Stimulated activated CD4-positive, alpha-beta T cell treated with anti-CD3 and anti-CD28 coated beads, Interleukin-2, amount 100 ng/mL, for 24 hours (primary cell): ENCODE measurements at places on chromosomes 4 and X.
A peak's percentile ranks its signal among the peaks of the same experiment; 100 is the strongest.

GRCh38 chr4:10181745-10182445 is 65.3 kb upstream of the WDR1 start:
- no peak for DNase-seq

DNA sequence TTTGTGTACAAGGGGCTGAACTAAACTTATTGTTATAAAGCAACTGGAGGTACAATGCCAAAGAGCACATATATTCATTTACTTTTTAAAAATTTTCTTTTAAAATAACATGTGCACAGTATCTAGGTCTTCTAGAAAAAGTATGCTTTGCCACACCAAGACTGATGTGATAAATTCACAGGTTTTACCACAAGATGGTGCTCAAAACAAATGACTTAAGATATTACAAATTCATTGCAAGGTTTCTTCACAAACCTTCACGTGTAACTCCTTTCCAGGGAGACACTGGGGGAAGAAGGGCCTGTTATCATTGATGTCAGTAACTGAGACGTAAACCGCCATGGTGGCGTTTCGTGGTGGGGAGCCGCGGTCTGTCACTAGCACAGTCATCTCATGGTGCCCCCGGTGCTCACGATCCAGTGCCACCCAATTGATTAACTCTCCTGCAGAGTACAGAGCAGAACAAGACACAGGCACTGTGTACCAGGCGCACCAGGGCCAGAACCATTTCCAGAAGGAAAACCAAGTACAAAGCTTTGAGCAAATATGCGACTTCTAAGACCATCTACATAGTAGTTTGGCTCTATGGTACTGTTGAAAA is 162.2 kb downstream of the DCHS2 start:
- DNase-seq: no peak

GRCh38 chrX:74510401-74510800 is 89.1 kb downstream of the SLC16A2 start:
- no peak for DNase-seq

DNA sequence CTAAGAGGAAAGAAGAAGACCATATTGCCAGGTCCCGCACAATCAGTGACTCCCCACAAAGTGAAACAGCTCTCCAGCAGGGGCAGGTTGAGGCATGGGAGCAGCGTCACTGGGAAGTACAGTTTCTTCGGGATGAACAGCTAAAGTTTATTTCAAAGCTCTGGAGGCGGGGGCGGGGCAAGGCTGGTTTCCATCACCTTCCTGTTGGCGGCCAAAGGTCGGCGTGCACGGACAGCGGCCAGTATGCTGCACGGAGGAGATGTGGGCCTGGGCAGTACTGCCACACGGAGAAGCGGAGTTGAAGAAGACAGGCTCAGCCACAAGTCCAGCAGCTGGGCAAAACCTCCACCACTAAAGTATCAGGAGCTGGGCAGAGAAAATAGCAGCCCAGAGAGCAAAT is 951 bp upstream of the ZNF518B start:
- no peak for DNase-seq

DNA sequence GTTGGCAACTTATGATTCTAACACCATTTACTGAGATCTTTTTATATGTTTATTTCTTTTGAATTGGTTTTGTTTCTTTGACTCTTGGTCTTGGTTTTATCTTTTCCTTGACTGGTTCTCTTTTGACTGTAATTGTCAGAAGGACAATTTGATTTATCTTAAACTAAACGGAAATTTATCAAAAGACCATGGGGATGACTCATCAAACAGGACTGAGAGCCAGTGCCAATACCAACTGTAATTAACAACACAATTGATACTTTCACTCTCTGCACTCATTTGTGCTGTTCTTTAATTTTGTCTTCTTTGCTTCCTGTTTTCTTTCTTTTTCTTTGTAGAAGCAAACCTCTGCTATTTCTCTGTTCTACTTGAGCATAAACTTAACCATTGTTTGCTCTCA is 776.8 kb downstream of the CCSER1 start:
- DNase-seq: no peak

- DNase-seq: no peak
Measured at GRCh38 chr4:76194325-76194724, 19.3 kb downstream of the SCARB2 start.

DNA sequence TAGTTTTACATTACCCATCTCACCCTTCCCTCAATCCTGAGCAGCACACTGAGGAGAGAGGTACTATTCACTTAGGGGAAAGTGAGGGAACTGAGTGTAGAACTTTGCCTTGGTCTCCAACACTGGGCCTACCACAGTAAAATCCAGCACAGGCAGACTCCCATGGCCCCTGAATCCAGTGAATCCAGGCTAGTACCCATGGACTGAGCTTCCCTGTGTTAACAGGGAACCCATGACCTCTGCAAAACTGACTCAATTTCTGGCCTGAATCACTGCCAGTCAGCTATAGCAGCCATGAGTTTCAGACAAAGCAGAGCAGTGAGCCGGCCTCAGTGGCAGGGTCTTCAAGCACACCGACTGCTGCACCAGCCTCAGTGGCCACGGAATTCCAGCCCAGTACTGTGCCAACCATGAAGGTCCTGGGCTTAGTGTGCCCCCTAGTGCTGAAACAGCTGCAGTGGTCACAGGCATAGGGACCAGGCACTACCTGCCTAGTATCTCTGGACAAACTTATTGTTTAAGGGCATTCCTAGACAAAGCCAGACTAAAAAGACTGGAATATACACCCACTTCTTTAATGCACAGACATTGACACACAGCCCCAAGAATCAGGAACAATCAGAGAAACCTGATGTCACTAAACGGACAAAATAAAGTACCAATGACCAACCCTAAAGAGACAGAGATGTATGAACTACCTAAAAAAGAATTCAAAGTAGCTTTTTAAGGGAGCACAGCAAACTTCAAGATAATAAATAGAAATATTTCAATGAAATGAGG is 127.4 kb upstream of the RPL34 start:
- DNase-seq: peak; percentile 44

GRCh38 chr4:95167805-95168204 is 381.0 kb downstream of the UNC5C start:
- no peak for DNase-seq

- no peak for DNase-seq
Measured at GRCh38 chr4:145061318-145061920, 36.6 kb downstream of the ANAPC10 start.

GRCh38 chrX:57044245-57044644 is 48.9 kb upstream of the SPIN3 start:
- DNase-seq: no peak

- DNase-seq: no peak
Measured at GRCh38 chr4:1775731-1776500, 17.2 kb upstream of the FGFR3 start.

DNA sequence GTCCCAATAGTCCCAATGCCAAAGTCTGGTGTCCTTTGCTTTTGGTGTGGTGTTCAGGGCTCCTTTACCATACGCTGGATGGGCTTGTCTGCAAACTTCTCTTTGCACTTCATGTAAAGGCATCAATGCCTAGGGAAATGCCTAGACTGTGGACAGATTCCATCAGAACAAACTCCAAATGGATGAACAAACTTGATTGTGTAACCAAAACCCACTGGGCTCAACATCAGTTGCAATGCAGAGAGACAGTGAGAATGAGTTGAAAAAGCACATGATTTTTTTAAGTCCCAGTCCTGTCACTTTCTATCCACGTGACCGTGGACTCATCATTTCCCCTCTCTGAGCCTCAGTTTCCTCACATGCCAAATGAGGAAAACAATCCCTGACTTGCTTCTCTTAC is 4.9 kb downstream of the ATP1B4 start:
- DNase-seq: no peak

DNA sequence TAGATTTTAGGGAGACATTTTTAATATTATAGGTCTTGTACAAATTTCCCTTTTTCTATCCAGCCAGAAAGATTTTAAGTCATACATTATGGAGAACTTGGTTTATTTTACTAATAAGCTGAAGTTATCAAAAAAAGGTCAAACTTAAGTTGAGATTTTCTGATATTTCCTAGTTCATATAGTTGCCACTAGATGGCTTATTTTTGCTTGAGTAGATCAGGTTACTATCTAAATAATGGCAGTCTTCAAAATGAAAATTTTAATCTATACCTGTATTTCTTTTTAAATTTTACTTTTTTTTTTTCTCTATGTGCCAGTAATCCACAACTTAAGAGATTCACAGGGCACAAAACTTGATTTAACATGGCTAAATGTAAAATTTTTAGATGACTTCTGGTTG is 52.3 kb downstream of the USP9X start:
- no peak for DNase-seq

DNA sequence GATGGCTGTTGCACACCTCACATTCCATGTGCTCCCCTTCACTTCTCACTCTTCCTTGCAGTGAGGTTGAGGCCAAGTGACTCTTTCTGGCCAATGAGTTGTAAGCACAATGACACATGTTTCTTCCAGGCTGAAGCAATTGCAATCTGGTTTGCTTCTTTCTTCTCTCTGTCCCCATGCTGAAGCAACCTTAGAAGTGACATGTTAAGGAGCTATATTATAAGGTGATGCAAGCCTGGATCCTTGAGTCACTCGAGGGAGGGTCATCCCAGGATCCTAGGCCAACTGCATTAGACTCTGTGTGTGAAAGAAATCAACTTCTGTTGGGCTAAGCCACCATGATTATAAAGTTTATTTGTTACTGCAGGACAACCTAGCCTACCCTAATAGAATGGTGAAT is 45.5 kb upstream of the HS3ST1 start:
- DNase-seq: no peak

GRCh38 chr4:93791570-93792195 is 36.9 kb upstream of the ATOH1 start:
- peak; percentile 37 for DNase-seq

DNA sequence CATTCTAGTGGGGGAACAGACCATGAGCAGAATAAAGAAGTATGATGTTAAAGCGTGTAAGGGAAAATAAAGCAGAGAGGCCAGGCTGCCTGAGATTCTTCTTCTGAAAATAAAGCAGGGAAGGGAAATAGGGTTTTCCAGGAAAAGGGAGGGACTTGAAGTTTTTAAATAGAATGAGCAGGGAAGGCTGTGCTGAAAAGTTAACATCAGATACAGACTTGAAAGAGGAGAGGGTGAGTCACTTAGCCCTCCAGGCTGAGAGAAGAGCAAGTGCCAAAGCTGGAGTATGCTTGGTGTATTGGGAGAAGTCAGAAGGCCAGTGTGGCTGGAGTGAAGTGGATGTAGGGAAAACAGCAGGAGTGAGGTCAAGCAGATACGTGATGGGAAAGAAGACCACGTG is 10.0 kb upstream of the PLK4 start:
- DNase-seq: no peak

GRCh38 chr4:95293014-95293413 is 255.8 kb downstream of the UNC5C start:
- no peak for DNase-seq

- DNase-seq: peak; percentile 59
Measured at GRCh38 chr4:2787230-2788100, 5.4 kb upstream of the SH3BP2 start.

DNA sequence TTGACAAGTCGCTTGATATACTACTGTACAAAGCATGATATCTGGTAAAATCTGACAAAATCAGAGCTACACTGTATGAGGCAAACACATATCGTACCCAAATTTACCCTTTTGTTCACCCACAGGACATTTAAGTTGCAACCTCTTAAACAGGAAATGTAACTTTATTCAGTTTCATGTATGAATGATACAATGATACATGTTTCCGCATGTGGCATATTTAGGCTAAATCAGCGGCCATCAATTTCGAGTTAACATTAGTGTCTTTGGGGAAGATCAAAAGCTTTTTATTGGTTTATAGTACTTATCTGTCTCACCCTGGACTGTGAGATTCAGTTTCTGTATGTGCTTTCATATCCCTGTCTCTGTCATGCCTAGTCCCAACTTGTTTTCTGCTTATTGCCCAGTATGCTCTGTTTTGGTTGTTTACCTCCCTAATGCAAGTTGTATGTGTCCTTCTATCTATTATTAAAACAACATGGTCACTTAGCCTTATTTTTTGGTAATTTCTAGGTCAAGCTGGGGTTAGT is 97.3 kb upstream of the HPRT1 start:
- no peak for DNase-seq

GRCh38 chr4:113614414-113614813 is 147.1 kb downstream of the CAMK2D start:
- DNase-seq: no peak

- DNase-seq: no peak
Measured at GRCh38 chr4:158811216-158811540, 42.4 kb downstream of the FNIP2 start.
